ENCODE measurements at places on chromosomes 5 and 9.

DNA sequence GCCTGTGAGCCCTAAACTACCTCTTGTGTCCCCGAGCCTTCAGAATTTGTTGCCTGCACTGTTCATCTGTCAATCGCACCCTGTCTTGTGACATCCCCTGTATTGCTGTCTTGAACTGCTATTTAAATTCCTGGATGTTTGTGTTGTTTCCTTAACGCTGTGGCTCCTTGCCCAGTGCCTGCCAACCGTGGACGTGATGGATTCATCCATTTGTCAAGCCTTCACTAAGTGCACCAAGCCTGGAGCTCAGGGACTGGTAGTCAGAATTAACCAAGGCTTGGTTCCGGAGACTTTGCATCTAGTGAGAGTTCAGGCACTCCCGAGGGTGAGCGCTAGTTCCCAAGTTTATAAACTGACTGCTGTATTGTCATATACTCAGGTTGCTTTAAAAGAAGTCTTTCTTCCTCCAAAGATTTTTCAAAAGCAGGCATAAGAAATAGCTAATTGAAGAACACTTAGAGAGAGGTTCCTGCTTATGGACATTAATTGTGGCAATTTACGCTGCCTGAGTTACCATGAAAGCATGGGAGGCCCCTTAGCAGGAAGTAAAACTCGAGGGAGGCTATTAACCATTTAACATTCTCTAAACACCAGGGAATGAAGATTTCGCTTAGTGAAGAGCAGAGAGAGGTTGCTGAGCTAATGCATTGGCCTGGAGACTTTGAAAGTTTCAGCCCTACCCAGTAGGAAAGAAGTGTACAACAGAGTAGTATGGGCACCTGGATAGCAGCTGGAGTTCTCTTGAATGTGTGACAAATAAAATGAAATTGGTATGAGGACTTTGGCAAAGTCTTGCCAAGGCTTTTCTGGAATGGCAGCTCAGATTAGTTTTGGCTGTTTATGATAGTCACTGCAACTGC is 29.0 kb downstream of the RGS3 start:
- DNase-seq = no peak

DNA sequence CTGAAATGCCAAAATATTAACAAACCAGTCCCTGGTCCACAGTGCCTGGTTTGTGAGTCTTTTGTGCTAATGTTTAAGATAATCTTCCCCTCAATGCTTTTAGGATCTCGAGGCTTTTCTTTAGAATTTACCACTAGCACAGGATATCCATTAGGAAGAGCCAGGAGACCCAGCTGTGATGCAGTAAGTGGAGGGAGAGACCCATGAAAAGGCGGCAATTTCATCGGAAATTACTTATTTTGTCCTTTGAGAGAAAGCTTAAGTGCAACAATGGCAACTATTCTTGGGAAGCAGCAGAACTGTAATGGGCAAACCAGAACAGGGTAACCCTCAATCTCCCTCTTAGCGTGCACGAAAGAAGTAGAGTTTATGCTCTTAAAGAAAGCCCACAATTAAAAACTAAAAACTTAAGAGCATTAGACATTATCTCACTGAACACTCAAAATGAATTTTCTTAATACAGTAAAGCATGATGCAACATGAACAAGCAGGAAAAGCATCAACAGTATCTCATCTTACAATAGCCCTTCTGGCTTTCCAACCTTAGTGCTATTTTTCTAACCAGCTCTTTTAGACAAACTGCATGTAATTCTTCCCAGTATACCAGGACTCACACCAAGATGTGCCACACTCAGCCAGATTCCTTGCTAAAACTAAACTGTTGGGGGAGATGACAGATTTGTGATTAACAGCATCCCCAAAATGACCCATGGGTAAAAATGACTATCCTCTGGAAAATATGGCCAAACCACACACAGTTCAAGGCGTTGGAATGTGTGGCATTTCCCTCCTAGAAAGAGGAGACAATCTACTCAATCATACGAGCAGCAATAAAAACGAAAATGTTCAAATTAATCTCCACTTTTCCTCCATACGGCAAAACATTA is 36.4 kb downstream of the PWWP2A start:
- no peak for DNase-seq

DNA sequence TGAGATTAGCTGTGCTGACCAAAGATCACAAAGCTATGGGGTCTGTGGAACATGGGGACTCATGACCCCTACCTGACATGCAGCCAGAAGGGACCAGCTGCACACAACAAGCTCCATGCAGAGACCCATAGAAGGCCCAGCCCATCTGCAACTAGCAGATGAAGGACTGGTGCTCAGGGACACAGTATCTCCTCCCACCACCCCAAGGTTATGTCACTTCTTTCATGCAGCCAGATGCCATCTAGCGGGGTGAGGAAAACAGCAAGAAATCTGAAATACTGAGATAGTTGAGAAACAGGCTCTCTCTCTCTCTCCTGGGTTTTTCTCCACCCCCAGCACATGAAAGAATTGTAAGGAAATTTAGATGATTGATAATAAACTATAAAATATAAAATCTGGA is 161.3 kb upstream of the DAPK1 start:
- no peak for DNase-seq

DNA sequence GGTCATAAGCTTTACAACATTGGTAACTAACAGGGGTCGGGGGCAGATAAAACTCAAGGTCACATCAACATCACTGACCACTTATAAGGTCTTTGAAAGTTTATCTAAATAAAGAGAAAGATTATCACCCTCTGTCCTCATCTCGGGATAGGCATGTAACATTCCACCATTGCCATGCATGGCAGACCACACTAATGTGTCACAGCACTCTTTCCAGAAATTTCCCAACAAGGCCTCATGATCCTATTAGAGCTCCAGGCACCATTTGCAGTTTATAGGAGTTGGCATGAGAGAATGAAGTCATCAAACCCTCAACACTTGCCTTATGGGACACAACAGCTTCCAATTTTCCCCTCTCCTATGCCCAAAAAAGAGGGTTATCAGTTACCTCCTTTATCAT is 31.9 kb upstream of the ZNF622 start:
- no peak for DNase-seq

DNA sequence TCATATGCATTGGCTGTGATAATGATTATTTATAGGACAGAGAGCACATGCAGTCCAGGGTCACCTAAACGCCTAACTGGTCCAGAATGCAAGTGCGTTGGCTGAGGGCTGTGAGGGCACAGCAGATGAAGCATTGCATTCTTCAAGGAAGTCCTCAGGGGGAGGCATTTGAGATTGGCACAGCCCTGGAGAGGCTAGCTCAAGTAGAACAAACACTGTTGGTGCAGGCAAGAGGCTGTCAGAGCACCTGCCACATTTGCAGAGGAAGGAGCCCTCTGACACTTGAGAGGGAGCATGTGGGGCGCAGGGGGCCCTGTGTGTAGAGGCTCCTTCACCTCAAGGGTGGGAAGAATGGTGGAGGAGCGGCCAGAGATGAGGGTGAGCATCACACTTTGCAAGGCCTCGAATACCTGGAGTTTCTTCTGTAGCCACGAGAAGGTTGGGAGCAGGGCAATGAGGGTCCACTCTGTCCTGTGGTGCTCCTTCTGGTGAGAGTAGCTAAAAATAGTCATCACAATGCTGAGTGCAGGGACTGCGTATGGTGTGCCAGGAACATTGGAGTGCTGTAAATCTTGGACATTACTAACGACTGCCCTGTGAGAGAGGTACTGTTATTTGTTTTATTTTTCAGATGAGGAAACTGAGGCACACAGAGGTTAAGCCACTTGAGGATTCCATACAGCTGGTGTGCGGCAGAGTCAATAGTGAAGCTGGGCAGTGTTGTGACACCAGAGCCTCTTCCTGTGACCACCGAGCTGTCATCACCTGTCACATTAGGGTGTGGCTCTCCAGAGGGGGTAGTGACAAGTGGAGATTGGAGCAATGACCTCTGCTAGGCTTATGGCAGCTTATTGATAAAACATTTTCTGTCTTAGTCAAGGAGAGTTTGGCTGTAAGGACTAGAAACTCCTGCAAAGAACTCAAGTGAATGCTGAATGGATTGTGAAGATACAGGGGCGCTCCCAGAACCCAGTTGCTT is 100.2 kb downstream of the PIP5K1B start:
- DNase-seq = no peak

GRCh38 chr5:98050583-98050982 is 722.9 kb upstream of the RGMB start:
- DNase-seq = no peak

DNA sequence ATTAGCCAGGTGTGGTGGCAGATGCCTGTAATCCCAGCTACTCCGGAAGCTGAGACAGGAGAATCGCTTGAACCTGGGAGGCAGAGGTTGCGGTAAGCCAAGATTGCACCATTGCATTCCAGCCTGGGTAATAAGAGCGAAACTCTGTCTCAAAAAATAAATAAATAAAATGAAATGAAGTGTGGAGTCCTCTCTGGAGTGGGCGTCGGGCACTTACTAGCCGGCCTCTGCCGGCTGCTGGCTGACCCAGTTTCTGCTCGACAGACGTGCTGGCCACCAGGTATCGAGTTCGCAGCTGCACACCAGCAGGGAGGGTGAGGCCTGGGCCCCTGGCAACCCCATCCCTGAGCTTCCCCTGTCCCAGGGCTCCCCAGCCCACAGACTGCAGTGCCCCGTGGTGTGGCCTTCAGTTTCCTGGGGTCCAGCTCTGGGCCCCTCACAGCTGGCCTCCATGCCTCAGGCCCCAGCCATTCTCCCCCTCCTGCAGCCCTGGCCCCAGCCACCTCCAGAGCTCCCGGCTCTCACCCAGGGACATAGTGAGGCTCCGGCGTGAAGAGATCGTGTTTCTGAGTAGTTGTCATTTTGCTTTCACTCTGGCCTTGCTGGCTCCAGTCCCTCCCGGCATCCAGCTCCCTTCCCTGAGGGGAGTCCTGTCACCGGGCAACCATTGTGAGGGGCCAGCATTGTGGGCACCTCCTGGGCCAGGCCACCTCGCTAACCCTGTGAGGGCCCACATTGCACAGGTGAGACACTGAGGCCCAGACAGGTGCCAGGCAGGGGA is 3.8 kb upstream of the STPG3 start:
- DNase-seq = no peak

DNA sequence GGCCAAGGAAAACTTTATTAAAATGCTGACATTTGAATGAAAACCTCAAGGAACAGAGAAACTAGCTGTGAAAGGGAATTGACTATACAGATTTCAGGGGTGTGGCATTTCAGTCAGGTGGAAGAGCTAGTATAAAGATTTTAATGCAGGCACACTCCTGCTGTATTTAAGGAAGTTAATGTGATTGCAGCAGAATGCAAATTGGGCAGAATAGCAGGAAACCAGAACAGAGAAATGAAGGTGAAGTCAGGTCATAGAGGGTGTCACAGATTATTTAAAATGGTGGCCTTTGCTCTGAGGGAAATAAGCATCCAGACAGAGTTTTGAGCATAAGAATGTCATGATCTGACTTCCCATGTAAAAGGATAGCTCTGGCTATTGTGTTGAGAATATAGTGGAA is 898.1 kb upstream of the WWC1 start:
- no peak for DNase-seq

- DNase-seq = peak; percentile 32
These were observed 6.1 kb upstream of the CRB2 start for GRCh38 chr9:123349691-123350480.

GRCh38 chr5:528629-529511 is 4.6 kb upstream of the SLC9A3 start:
- no peak for DNase-seq

DNA sequence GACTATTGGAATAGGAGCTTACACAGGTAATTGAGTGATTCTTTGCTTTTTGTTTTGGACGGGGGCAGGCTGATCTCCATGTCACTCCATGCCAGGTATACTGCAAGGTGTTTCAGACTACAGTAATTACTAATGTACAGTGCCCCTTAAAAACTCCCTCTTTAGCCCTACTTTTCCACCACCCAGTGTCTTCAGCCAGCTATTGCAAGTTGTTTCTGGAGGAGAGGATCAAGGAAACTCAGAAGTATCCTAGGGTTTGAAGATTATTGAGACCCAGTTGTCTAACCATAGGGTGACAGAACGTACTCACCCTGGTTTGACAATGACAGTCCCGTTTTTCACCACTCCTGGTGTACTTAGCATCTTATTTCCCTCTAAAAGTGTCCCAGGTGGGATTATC is 13.4 kb downstream of the CFAP95 start:
- DNase-seq = no peak

DNA sequence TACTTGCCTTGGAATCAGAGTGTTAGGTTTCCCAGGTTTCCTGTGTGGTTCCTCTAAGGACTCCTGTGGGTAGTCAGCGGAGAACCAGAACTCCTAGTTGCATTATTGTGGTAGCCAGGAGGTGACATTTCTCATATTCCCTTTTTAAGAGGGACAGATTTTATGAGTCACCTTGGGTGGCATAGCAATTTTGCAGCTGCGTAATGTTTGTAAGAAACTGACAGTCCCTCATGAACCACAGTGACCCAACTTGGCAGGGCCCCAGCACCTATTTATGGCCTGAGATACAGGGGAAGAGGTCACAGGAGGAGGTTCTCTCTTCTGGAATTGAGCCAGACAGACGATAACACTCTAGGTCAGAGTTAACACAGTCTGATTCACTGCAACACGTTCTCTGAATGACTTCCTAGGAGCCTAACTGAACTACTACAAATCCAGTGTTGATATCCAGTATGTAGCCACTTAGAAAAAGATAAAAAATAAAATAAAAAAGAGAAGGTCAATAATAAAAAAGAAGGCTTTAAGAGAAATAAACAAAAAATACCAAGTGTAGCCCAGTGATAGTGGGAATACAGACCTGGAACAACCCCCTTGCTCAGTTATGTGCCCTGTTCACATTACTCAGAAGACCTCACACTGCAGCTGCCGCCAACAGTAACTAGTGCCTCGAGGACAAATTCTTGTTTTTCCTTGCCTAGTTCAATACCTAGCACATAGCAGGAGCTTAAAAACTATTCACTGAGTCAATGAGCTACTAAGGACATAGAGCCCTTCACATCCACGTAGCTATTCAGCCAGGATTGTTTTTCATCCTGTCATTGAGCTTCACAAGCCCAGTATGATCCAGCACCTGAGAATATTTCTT is 50.7 kb upstream of the VLDLR start:
- DNase-seq = no peak

- DNase-seq = no peak
These were observed 31.1 kb downstream of the MRPS27 start for GRCh38 chr5:72288924-72289323.

DNA sequence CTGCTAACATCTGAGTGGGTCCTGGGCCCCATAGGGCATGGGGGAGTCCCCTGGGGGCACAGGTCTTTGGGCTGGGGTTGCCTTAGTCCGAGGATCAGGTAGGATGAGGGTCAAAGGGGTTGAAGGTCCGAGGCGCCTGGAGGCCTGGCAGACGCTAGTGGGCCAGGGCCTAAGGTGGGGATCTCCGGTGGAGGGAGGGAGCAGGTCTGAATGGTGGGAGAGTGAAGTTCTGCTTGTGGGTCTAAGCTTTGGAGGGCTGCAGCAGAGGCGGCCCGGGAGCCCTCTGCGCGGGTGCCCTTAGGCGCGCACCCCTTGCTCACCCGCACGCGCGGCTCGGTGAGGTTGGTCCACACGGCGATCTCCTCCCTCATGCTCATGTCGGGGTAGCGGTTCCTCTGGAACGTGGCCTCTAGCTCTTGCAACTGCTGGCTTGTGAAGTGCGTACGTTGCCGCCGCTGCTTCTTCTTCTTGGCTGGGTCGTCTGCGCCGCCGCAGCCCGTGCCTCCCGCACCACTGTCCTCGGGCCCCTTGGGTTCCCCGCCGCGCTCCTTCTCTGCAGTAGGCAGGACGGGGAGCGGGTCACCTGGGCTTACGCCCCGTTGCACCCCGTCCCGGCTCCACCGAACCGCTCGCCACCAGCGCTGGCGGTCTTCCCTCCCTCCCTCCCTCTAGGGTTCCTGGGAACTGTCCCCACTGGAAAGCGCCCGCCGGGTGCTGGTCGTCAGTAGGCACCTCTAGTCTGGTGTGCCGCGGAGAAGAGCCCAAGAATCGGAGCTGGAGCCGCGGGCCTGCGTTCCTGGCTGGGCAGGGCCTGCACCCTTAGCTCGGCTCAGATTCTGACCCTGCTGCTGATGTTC is 2.8 kb downstream of the PITX1 start:
- DNase-seq = no peak
